ENCODE measurements at places on chromosomes 1 and 21.

DNA sequence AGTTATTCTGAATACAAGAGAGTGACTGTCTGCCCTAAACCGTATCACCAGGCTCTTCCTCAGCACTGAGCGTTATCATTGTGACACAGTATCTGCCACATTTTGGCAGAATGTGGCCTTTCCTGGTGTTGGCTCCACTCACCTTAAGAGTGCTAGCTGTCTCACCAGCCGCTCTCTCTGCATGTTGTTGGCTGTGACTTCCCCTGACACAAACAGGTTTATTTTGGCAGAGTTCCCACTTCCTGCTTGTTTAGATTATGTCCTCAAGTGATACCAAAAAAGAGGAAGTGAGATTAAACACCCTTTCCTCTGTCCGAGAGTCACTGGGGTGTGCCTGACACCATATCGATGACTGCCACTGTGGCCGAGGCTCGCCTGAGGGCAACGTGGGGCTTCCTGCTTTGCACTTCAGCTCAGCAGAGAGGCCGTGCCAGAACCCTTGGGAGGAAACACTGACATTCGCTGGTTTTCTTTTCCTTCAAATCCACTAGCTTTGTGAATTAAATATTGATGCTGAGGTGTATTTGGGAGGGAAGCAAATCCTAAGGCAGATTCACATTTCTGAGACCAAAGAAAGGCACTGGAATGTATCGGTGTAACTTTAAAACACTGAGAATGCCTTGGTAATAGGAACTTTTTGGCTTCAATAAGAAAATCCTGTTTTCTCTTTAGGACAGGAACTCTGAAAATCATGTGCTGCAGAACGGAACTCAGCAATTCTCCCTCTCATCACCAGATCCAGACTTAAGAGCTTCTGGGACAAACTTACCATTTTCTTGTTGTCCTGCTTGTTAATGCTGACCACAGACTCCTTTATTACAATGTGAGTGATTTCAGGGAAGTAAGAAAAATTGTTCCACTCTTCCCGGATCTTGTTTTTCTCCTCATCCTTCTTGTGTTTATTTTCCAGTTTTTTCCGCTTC is 102.1 kb downstream of the JAK1 start:
- DNase-seq: peak; percentile 21

DNA sequence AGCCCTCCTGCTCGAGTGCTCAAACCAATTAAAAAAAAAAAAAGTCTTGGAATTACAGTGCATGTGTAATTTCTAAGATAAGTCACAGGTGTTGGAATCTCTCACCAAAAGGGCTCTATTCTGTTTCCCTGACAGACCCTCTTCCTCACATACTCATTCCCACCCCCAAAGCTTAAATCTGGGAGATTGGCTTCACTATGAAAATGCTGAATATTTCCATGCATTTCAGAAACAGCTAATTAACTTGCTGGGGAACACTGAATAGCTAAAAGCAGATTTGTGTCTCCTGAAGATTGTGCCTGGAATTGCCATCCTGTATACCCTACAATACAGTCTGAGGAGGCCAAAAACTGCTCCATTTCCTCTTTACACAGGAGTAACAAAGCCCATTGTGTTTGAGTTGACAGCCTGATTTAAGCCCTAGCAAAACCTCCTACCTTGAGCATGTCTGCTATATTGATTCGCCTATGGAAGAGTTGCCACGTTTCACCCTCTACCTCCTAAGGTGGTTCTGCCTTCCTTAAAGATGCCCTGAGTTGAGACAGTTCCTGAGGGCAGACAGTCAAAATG is 1.4 kb upstream of the PIK3R3 start:
- no peak for DNase-seq

DNA sequence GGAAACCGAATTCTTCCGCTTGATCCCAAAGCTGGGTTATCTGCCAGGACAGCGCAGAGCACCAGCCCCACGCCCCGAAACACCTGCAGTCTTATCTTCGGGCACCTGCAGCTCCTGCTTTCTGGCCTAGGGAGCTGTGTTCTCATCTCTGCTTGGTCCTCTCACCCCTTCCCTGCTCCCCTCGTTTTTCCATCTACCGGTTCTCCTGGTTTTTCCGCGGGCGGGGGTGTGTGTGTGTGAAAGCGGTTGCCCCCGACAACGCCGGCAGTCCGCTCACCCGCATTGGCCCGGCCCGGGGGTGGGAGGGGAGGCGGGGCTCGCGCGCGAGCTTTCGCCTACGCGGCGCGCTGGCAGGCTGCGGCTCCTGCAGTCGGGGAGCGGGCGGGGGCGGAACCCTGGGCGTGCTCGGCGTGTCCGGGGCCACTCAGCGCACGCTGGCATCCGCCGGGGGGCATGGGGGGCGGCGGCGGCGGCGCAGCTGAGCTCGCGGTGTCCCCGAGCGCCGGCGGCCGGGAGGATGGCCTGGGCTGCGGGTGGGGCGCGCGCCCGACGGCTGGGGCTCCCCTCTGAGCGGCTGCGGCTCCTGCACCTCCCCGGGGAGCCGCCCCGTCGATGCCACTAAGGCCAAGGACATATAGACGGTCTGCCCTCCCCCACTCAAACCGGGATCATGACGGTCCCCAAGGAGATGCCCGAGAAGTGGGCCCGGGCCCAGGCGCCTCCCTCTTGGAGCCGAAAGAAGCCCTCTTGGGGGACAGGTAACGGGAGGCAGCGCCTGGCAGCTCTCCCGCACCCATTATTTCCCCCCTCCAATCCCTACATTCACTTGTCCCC is 3.2 kb downstream of the ATP8B2 start:
- peak; percentile 78 for DNase-seq

GRCh38 chr1:18644973-18645746 is 14.5 kb downstream of the PAX7 start:
- no peak for DNase-seq

DNA sequence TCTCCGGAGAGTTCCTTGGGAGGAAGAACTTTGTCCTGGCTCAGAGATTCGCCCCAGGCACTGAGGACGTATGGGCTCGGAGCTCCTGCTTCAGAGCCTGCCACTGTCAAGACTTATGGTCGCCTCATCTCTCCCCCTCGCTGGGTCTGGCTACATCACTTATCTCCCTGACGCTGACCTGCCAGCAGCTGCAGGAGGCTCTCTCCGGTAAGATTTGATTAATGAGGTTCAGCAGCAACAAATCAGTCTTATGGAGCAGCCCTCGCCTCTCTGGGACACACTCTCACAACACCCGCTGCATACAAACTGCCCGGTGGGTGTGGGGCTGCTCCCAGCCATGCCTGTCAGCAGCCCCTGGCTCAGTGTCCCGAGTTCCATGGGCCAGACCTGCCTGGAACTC is 297.8 kb downstream of the RRAGC start:
- no peak for DNase-seq

GRCh38 chr1:32219022-32219421 is 3.1 kb downstream of the TMEM234 start:
- no peak for DNase-seq

DNA sequence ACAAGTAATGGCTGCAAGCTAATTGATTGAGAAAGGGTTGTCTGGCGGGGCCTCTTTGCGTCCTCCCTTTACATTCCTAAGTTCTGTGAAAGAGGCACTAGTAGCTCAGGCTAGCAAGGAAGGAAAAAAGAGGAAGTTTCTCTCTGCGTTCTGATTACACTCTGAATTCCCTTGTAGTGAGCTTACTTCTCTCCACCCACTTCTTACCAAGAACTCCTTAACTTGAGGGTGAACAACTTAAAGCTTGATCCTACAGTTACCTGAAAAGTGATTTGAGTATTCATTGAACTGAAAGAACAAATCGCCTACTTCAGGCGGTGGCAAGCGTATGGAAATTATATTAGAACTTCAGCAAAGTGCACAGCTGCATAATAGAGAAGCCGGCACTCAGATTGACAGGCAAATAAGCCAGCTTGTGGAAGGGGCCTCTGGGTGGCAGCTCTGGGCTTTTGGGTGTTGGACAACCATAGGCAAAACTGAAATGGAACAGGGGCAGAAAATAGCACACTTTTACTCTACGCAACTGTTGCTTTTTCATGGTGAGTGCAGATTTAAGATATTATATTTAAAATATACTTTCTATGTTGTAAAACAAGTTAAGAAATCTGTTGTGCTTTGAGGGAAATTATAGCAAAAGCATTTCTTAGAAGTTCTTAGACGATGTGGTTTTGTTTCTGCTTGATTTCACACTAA is 464.5 kb downstream of the USP25 start:
- DNase-seq: peak; percentile 87

- no peak for DNase-seq
Measured at GRCh38 chr21:42665026-42665425, 11.6 kb downstream of the PDE9A start.

DNA sequence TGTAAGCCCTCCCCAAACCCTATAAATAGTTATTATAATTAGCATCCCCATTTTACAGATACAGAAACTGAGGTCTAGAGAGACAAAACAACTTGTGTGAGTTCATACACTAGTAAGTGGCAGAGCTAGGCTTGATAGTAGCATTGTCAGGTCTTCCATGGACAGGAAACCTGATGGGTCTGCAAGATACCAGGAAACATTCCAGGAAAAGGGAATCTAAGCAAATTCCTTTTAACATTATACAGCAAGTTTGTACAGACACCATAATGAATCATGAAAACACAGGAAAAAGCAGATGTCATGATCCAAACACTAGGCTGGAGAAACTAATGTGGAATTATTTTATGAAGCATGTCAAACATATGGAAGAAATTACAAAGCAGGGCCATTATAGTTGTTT is 89.1 kb upstream of the KCNK2 start:
- DNase-seq: no peak

- no peak for DNase-seq
Measured at GRCh38 chr1:223102797-223103533, 40.1 kb downstream of the TLR5 start.

DNA sequence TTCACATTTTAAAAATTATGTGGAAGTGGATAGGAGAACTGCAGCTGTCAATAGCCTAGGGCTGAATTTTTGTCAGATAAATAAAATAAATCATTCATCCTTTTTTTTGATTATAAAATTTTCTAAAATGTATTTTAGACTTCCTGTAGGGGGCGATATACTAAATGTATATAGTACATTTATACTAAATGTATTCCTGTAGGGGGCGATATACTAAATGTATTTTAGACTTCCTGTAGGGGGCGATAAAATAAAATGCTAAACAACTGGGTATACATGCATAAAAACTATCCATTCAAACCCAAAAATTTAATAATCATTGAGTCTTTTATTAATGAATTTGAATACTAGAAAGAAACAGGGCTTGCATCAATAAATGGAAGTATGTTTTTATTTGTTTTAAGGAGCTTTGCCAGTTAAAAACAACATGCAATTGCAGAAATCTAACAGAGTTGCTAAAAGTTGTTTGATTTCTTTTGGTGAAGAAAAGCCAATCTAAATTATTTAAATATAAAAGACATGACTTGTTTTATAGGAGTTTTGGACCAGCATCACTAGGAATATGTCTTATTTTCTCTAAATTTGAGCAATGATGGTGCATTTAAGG is 31.4 kb downstream of the CLCA1 start:
- no peak for DNase-seq

DNA sequence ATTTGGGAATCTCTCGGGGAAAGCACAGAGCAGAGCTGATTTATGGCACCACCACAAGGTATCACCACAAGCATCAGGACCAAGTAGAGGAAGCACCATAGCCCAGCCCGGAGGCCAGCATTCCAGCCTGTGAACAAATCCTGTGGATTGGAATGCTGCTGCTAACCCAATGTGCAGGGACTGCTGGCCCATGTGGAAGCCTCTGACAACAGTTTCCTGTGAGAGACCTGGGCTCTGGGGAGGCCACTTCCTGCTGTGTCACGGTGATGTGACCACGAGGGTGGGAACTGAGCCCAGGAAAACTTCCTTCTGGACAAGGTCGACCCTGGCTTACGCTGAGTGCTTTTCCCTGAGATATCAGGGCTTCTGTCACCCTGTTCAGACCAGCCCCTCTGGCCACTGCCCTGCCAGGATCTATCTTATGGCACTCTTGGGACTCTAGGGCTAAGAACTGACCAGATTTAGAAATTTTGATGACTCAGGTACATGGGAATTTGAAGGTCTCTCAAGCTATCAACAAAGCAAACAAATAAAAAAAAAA is 88.3 kb upstream of the NGF start:
- no peak for DNase-seq

- DNase-seq: no peak
Measured at GRCh38 chr1:47611992-47612391, 174.1 kb downstream of the FOXD2 start.

- no peak for DNase-seq
Measured at GRCh38 chr1:3928586-3928985, 28.5 kb upstream of the C1orf174 start.

GRCh38 chr1:201655243-201655642 is 116.3 kb downstream of the NAV1 start:
- no peak for DNase-seq

GRCh38 chr1:182244451-182244850 is 147.1 kb downstream of the GLUL start:
- DNase-seq: no peak

GRCh38 chr1:198667186-198667585 is 28.3 kb downstream of the PTPRC start:
- DNase-seq: no peak

DNA sequence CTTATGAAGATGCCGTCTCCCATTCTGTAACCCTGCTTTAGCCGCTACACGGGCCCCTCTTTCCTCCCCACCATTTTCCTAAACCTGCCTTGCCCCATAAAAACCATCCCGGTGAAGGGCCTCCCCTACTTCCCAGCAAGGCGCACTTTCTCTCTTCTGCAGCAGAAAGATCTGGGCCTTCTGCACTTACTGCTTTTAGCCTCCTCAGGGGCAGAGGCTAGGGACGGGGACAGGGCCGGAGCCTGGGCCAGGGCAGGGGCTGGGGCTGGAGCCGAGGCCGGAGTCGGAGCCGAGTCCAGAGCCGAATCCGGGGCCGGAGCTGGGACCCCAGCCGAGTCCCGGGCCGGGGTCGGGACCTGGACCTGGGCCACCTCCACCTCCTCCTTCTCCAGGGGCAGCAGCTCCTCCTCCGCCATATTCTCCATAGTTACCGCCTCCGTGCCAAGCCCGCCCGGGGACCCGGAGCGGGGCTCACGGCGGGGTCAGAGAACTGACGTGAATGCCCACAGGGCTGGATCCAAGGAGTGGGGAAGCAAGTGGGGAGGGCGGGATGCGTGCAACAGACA is 382 bp downstream of the TRMT1L start:
- no peak for DNase-seq

- DNase-seq: no peak
Measured at GRCh38 chr1:46452931-46453325, 36.7 kb upstream of the DMBX1 start.

- no peak for DNase-seq
Measured at GRCh38 chr1:221069986-221070385, 190.7 kb downstream of the HLX start.

DNA sequence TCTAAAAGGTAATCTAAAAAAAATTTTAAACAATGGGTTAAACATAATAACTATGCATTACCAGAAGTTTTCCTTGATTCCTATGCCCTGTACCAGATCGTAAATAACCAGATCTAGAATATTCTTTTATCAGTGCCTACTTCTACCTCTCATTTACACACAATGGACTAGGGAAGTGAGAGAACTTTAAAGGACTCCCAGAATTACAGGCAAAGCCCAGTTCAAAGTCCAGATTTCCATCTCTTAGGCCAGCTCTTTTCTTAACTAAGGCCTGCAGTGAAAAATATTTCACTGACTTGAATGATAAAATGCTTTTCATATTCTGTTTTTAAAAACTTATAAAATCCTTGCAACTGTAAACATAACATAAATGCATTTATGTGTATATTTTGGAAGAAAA is 32.6 kb downstream of the ESRRG start:
- DNase-seq: no peak

All from substantia nigra (tissue), 51 donors.